Smooth muscle cell of the pulmonary artery (primary cell): ENCODE measurements at places on chromosomes 12 and 14. TPM values are rescaled to one million over a fixed set of nuclear protein-coding genes. Genes with fewer than 3 reads are reported as not detected.

The PLEKHG7 gene
- not detected in 2 replicates for total RNA-seq

The LRTM2 gene
- not detected in 2 replicates for total RNA-seq

The FBXO33 gene
- total RNA-seq, result 16.6 and 20.3 TPM in 2 replicates

The RASAL1 gene
- total RNA-seq, result not detected in 2 replicates

The HVCN1 gene
- total RNA-seq, result 2.3 and 2.7 TPM in 2 replicates
